ENCODE measurements at places on chromosomes 1 and 21.
A peak's percentile ranks its signal among the peaks of the same experiment; 100 is the strongest.

DNA sequence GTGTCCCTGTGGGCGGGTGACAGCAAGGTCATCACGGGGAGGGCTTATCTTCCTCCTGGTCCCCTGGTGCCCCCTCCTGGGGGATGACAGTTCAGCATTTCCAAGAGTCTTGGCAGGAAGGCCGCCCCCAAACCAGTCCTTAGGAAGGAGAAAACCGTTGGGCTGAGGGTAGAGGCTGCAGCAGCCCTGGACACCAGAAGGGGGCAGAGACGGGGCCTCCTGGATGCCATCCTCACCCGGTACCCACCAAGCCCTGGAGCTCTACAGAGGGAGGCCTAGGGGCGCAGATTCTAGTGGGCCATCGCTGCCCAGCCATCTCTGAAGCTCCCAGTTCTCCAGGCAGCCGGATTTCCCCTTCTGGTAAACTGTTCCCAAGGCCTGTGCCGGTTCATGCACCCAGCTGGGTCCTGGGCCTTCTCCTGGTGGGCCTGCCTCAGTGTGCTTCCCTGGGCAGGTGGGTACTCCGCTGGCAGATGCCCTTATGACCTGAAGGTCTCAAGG, 14.8 kb upstream of the ZNF669 start:
- DNase-seq: no peak

DNA sequence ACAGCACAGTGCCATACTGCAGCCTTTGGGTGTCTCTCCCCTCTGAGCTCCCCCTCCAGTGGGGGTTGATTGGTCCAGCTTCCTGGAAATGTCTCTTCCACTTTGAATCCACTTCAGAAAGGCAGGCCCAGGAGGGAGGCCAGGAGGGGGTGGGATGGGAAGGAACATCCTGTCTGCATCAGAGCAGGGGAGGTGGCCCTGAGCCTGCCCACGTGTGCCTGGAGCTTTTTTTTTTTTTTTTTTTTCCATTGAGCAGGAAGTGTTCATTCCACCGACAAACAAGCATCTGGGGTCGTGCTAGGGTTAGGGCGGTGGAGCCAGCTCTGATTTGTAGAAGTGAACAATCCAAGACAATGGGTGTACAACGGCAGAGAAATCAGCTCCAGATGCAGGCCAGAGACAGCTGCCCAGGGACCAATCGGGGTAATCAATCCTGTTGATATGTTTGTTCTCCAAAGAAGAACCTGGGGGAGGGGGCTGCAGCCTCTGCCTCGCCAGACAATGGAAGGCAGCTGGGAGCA, 93.3 kb downstream of the SSBP3 start:
- no peak for DNase-seq

GRCh38 chr1:163472651-163473248, 151.0 kb downstream of the NUF2 start:
- DNase-seq: no peak

DNA sequence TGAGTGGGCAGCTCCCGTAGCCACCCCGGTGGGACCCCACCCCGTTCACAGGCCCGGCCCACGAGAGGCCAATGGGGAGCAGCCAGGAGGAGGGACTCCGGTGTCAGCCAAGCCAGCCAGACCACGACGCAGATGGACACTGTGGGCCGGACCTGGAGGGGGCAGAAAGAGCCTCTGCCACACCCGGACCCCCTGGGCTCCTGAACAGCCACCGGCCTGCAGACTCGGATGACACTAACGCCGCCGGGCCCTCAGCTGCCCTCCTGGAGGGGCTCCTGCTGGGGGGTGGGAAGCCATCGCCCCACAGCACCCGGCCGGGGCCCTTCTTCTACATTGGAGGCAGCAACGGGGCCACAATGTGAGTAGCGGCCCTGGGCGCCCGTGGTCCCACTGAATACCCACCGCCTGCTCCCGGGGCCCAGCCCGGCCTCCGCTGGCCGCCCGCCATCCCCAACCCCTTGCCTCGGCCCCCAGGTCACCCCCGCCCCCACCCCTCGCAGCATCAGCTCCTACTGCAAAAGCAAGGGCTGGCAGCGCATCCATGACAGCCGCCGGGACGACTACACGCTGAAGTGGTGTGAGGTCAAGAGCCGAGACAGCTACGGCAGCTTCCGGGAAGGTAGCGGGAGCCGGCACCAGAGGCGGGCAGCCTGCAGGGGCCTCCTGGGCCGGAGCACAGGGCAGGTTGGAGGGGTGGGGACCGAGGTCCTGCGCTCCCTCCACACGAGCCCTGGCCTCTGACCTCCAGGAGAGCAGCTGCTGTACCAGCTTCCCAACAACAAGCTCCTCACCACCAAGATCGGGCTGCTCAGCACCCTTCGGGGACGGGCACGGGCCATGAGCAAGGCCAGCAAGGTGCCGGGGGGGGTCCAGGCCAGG, 6.5 kb downstream of the TTLL10 start:
- DNase-seq: no peak

- DNase-seq: no peak
These were observed 7.3 kb downstream of the CD244 start for GRCh38 chr1:160855181-160855981.

DNA sequence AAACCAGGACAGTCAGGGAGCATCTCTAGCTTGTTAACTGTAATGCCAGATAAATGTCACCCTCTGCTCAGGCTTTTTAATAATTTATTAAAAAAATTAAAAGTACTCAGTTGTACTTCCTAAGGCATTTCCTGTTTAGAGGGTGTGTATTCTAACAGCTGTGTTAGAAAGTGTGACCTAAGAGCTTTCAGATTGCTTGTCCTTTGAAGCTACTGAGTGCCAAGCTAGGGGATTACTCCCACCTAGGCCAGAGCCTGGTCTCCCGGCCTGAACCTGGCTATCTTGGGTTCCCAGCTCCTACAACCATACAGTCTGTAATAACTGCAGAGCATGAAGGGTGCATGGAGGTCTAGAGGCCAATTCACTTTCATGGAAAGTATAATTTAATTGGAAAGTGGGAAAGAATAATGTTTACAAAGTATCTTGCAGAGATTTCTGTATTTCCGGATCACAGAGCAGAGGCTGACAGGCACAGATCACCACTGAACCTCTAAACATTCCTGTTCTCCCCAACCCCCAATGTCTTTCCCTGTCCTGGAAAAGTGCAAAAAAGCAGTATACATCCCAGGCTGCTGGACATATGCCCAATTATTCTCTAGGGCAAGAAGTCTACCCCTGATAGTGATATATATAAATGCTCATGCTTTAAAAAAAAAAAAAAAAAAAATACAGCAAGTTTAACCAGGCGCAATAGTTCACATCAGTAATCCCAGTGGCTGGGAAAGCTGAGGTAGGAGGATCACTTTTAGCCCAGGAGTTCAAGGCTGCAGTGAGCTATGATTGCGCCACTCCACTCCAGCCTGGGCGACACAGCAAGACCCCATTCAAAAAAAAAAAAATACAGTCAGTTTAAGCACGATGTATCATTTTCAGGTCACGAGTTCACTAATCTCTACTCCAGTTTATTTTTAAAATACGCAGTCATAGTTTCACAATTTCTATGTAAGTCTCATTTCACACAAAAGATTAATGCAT, 36.7 kb upstream of the RAP1A start:
- no peak for DNase-seq

DNA sequence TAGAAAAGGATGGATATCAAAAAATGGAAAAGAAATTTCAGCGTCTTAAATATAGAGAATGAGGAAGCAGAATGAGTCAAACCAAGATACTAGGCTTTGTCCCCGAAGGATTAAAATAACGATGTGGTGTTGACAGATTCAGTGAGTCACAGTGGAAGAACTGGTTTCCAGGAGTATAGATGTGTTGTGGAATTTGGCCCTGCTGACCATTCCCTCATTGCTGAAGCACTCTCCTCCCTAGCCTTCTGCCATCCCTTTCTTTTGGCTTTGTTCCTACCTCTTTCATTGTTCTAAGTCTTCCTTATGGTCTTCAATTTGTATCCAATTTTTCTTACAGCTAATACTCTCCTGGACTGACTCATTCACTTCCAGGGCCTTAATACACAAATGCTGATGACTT, 23.1 kb upstream of the USP25 start:
- DNase-seq: peak; percentile 97

DNA sequence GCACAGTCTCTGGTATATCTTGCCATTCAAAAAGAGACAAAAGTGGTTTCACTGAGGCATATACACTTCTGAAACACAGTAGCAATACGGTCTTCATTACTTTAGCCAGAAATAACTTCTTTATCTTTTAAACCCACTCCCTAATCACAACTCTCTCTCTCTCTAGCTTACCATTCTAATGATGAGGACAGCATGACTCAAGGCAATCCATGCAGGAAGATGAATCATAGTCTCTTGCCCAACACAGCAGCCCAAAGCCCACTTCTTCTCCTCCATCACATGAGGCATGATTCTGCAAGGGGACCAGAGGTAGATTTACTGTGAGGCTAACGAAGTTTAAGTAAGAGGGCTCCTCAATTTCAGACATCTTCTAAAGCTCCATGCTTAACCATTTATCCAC, 285.0 kb upstream of the NR5A2 start:
- DNase-seq: peak; percentile 80

- DNase-seq: no peak
These were observed 9.4 kb downstream of the PRXL2B start for GRCh38 chr1:2595812-2596529.

- no peak for DNase-seq
These were observed 160.7 kb downstream of the SDCCAG8 start for GRCh38 chr1:243416495-243416894.

GRCh38 chr1:41329662-41330587, 31.3 kb upstream of the FOXO6 start:
- no peak for DNase-seq

GRCh38 chr1:158516966-158517365, 37.2 kb downstream of the OR6Y1 start:
- DNase-seq: no peak

GRCh38 chr21:36579898-36580297, 100.0 kb upstream of the CLDN14 start:
- peak; percentile 36 for DNase-seq

DNA sequence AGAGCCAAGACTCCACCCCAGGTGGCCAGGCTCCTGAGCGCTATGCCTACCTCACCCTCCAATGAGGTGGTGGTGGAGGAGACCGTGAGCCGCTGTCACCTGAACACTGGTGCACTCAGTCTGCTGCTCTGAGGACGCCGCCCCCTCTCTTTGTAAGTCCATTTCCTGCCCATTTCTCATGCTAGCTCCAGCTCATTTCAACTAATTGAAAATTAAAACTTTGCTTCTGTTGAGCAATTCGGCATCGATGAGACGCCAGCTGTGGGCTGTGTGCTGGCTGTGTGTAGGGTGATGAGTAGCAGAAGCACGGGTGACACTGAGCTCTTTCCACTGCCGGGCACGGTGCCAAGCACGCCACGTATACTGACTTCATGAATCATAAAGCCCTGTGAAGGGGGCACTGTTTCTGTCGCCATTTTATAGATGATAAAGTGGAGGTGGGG, 11.2 kb downstream of the TNFRSF1B start:
- DNase-seq: peak; percentile 67

GRCh38 chr21:30081506-30081905, 85.1 kb downstream of the CLDN17 start:
- DNase-seq: no peak

- DNase-seq: no peak
These were observed 55.4 kb downstream of the HNRNPR start for GRCh38 chr1:23288671-23289070.

DNA sequence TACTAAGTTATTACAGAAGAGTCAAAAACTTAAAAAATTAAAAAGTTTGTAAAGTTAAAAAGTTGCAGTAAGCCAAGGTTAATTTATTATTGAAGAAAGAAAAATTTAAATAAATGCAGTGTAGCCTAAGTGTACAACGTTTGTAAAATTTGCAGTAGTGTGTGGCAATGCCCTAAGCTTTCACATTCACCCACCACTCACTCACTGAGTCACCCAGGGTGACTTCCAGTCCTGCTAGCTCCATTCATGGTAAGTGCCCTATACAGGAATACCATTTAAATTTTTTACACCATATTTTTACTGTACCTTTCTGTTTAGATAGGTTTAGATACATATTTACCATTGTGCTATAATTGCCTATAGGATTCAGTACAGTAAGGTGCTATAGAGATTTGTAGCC, 88.6 kb downstream of the CTH start:
- peak; percentile 11 for DNase-seq

DNA sequence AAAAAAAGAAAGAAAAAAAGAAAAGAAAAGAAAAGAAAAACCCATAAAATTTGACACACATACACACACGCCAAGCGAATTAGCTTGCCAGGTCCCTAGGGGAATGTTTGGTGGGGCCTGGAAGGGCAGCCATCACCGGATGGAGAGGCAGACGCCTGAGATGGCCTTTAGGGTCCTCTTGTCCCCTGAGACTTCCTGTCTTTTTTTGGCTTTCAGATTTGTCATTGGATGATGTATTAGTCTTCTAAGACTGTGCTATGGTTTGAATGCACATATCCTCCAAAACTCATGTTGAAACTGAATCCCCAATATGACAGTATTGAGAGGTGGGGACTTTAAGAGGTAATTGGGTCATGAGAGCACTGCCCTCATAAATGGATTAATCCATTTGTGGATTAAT, 211.8 kb downstream of the TOMM20 start:
- DNase-seq: no peak

- no peak for DNase-seq
These were observed 262.5 kb upstream of the B3GALT2 start for GRCh38 chr1:193448682-193449461.
